ENCODE measurements at places on chromosomes 6 and 20.

DNA sequence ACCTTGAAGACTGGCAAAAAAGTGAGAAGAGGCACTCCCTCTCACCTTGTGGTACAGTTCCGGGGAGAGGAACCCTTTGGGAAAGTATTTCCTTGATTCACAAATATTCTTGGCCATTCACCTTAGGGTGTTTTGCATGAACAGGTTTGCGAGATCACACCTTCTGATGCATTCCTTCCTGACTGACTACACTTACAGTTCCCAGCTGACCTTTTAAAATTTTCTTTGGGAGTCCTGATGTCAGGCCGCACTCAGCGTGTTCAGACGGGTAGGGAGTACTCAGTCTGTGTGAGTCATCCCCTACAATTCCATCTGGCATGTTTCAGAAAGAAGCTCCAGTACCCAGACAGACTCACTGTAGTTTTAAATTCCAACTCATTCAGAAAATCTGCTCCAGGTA, 1.7 kb downstream of the ADGRF4 start:
- no peak for DNase-seq

GRCh38 chr6:33623895-33624381, 2.8 kb downstream of the ITPR3 start:
- DNase-seq, result no peak

DNA sequence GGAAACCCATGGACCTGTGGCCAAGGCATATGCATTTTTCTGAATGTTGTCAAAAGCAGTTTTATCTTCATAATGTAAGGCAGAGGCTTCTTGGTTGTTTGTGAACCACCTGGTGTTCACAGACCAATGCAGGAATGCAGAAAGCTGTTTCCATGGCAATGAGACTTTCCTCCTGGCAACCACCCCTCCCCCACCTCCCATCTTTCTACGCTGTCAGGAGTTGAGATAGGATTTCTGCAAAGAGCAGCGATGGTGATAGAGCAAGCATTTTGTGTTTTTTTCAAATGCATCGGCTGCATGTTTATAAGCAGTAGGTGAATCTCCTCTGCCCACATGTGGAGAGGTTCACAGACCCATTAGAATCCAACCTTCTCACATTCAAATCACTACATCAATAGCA, 114.1 kb upstream of the SMLR1 start:
- no peak for DNase-seq

GRCh38 chr6:89138173-89138572, 7.7 kb upstream of the PM20D2 start:
- DNase-seq, result no peak

GRCh38 chr6:1187293-1188131, 124.4 kb upstream of the FOXQ1 start:
- no peak for DNase-seq

DNA sequence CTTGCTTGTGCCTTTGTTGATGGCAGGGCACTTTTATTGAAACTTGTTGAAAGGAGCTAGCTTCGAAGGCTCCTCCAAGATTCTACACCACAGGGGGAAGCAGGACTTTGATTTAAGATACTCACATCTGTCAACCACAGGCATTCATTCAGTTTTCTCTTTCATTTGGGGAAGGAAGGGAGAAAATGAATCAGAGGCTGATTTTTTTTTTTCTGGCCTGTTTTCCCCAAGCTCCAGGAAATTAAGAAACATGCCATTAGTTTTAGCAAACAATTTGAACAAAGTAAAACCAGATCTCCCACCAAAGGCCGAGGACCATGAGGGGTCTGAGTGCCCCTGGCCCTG, 8.7 kb upstream of the APCDD1L start:
- DNase-seq, result no peak

DNA sequence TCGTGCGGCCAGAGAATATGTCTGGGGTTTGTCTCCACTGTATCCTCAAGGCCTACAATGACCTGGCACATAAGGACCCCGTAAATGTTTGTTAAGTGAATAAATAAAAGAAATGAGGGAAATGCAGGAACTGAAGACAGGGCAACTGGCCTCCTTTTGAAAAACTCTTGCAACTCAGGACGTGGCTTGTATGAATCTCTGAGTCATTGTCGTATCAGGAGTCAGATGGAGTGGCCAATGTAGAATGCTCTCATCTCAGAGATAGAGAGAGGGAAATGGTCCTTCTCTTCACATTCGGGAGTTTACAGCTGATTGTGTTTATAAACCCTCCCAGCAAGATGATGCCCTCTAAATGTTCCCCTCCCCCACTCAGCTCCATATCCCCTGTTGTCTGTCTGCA, 57.1 kb downstream of the UST start:
- DNase-seq, result no peak

DNA sequence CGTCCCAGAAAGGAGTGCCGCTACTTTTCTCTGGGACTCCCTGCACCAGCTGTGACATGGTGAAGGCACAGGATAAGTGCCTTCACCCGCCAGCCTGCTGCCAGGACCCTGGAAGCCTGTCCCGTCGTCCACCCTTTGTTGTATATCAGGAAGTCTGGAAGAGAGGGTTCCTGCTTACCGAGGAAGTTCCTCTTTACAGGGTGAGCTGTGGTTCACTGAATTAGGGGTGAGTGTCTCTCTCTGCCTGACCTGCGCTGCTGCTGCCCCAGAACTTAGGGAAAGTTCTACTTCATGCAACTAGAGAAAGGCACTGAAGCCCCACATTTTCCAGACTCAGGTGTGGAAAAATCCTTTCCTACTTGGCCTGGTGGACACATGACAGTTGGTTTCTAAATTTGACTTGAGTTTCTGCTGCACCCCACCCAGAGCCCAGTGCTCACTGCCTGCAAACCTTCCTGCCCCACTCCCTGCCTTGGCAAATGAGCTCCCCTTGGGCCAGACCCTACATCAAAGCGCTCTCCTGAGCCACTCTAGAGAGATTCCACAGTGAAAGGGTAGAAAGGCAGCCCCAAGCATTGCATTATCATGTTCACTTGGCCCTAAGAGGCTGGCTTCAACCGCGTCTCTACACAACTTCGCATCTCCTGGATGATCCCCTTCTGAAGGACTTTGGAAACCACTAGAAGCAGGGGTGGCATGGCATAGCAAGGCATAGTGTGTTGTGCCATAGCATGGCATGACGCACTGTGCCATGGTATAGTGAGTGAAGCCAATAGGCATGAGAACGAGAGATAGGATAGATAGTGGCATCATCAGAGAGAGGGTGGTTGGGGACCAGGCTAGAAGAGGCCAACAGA, 215.8 kb upstream of the CDYL start:
- no peak for DNase-seq

- no peak for DNase-seq
These were observed 27.3 kb upstream of the TCFL5 start for GRCh38 chr20:62888910-62889309.

GRCh38 chr20:16360668-16361067, 212.6 kb downstream of the KIF16B start:
- no peak for DNase-seq

GRCh38 chr6:36337814-36338213, 1.1 kb upstream of the BNIP5 start:
- no peak for DNase-seq

DNA sequence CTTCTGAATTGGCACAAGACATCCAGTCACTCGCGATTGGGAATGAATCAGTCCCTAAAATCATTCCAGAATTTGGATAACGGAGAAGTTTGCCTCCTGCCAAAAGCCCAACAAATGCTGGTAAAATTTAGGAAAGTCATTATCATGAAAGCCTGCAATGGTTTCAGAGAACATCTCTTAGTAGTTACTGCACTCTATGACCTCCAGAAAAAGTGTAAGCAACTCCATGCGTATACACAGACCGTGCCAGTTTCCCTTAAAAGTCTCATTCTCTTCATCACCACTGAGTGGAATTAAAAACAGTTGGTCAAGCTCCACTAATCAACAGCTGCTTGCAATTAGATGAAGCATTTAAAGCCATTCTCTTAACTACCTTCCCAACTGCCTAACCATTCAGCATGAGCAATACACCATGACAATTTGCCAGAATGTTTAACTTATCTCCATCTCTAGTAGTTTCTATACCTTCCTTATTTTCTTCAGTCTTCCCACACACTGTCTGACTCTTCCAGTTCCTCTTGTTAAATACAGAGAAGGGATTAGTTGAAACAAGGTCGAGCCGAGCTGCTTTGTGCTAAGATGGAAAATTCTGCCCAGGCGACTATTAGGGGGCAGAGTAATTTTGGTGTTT, 183.6 kb upstream of the PRDM1 start:
- DNase-seq, result no peak

DNA sequence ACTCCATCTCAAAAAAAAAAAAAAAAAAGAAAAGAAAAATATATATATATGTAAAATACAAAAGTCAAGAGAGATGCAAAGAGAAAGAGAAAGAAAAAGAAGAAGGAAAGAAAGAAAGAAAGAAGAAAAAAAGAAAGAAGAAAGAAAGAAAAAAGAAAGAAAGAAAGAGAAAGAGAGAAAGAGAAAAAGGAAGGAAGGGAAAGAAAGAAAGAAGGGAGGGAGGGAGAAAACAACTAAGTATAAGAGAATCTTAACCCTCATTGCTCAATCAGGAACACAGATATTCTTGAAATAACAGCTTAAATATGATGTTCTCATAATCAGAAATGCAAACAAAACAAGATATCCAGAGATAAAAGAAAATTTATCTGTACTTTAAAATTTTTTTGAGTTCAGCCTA, 54.4 kb upstream of the MARCKS start:
- no peak for DNase-seq

DNA sequence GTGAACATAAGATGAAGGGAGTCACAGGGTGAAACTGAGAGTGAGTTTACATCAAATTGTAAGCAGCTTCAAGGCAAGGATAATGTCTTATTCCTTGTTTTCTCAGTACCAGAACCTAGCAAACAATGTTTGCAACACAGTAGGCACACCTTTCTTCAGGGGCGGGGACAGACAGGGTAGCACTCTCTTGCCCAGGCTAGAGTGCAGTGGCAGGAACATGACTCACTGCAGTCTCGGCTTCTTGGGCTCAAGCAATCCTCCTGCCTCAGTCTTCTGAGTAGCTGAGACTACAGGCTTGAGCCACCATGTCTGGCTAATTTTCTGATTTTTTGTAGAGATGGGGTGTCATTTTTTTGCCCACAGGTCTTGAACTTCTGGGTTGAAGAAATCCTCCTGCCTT, 299.8 kb downstream of the CD83 start:
- DNase-seq, result no peak

- no peak for DNase-seq
These were observed 30.7 kb downstream of the LINC00237 start for GRCh38 chr20:21075471-21075870.

GRCh38 chr20:20073801-20074371, 21.6 kb downstream of the CFAP61 start:
- DNase-seq, result no peak

GRCh38 chr6:113293423-113293740, 563.8 kb upstream of the MARCKS start:
- no peak for DNase-seq

- no peak for DNase-seq
These were observed 12.9 kb downstream of the OR2A4 start for GRCh38 chr6:131688286-131688685.

- DNase-seq, result no peak
These were observed 987.0 kb downstream of the HACE1 start for GRCh38 chr6:103872678-103873077.

DNA sequence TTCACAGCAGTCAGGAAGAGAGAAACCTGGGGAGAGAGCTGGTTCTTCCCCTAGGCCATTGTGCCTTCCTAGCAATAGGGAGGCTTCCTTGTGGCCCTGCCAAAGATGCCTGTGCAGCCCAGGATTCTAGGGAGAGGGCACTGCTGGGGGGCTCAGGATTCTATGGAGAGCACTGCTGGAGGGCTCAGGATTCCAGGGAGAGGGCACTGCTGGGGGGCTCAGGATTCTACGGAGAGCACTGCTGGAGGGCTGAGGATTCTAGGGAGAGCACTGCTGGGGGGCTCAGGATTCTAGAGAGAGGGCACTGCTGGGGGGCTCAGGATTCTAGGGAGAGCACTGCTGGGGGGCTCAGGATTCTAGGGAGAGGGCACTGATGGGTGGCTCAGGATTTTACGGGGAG, 25.8 kb downstream of the EDN3 start:
- DNase-seq, result no peak

GRCh38 chr20:3606021-3606420, 57.2 kb downstream of the GFRA4 start:
- no peak for DNase-seq

GRCh38 chr6:87938287-87938686, 109.4 kb upstream of the SPACA1 start:
- DNase-seq, result no peak

DNA sequence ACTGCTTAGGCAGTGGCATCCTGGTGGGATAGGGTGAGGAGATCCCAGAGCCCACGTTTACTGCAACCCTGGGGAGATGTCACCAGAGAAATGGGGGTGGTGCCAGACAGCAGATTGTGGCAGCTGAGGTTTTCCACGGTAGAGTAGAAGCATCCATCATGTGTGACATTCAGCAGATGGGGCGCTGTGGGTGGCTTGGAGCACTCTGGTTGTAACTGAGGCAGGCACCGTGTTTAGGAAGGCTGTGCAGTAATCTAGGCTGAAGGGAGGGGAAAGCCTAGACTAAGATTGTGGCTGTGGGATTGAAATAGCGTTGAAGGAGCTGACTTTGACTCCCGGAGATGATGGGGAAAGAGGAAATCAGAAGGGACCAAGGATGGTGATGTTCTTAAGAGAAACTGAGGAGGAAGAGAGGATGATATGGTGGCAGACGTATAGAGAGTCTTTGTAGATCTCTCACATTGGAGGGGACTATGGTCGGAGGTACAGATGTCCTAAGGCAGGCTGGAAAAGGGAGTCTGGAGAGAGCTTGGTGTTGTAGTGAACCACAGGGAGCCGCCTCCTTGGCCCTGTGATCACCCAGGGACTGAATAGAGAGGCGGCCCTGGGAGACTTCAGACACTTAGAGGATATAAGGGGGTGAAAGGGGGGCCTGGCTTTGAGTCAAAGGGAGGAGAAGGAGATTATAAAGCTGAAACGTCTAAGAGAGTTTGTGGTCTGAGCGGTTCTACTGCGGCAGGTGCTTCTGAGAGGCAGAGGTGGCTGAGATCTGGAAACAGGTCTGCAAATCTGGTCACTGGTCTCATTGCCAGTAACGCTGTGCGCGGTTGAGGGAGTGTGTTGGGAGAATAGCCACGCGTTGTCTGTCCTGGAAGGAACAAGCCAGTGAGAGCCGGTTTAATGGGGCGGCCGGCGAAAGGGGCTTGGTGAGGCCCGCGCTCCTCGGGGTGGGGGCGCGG, 792 bp upstream of the MICA start:
- no peak for DNase-seq

DNA sequence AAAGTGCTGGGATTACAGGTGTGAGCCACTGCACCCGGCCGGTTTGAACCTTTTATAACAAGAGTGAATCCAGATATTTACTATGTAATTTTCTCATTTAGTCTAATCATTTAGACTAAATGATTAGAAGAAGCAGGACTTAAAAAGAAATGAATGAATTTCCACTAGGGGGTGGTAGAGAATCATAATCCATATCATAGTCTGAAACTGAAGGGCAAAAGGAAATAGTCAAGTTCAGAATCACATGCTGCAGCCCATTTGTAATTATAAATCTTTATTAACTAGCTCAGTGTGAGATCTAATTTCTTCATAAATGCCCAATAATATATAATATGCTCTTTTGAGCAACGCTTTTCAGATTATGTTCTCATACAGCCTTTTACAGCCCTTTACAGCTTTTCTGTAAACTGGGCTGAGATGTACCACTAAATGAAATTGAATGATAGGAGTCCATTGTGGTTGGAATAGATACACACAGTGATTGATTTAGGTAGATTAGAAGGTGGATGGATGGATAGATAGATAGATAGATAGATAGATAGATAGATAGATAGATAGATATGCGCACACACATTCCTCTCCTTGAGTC, 31.8 kb downstream of the PSMB9 start:
- no peak for DNase-seq

GRCh38 chr20:10805764-10806163, 132.0 kb upstream of the JAG1 start:
- no peak for DNase-seq

GRCh38 chr6:122184401-122184827, 215.0 kb upstream of the HSF2 start:
- no peak for DNase-seq
